ENCODE measurements at places on chromosomes 2 and 18. TPM values are rescaled to one million over a fixed set of nuclear protein-coding genes. Genes with fewer than 3 reads are reported as not detected.

- no peak overlapping the region for H3K4me3 ChIP-seq
- H3K27ac ChIP-seq = no peak overlapping the region
- H3K27me3 ChIP-seq = no peaks in the 10 kb centered on the region
- no peaks in the 10 kb centered on the region for H3K4me1 ChIP-seq
- no peaks in the 10 kb centered on the region for H3K36me3 ChIP-seq
Measured at GRCh38 chr2:133817680-133818566, 249.7 kb upstream of the NCKAP5 start.

- H3K4me1 ChIP-seq = no peaks in the 10 kb centered on the region
- no peak for DNase-seq
- no peaks in the 10 kb centered on the region for H3K27me3 ChIP-seq
- no peaks in the 10 kb centered on the region for H3K36me3 ChIP-seq
- H3K4me3 ChIP-seq = no peak overlapping the region
- H3K27ac ChIP-seq = no peak overlapping the region
Measured at GRCh38 chr2:174901075-174901474, 104.1 kb downstream of the CHN1 start.

- no peak for DNase-seq
- H3K36me3 ChIP-seq = no peaks in the 10 kb centered on the region
- H3K4me1 ChIP-seq = no peaks in the 10 kb centered on the region
Measured at GRCh38 chr2:50840341-50841124, 191.4 kb downstream of the NRXN1 start.

DNA sequence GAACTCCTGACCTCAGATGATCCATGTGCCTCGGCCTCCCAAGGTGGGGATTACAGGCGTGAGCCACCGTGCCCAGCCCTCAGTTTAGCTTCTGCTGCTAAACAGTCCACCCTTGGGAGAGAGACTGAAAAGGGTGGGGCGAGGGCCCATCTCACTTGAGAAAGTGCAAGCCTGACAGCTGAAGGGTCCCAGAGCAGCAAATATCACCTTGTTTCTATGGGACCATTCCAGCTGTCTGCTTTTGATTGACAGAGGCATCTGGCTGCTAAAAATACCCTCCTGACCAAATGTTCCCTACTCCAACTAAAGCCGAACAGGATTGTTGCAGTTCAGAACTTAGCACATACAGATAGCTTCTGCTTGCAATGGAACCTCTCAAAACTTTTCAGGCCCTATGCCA lies 436 bp upstream of the SMYD1 start:
- no peak overlapping the region for H3K27ac ChIP-seq
- H3K4me3 ChIP-seq = no peak overlapping the region
- DNase-seq = no peak
- H3K36me3 ChIP-seq = no peaks in the 10 kb centered on the region
- H3K4me1 ChIP-seq = no peaks in the 10 kb centered on the region
- no peaks in the 10 kb centered on the region for H3K27me3 ChIP-seq

DNA sequence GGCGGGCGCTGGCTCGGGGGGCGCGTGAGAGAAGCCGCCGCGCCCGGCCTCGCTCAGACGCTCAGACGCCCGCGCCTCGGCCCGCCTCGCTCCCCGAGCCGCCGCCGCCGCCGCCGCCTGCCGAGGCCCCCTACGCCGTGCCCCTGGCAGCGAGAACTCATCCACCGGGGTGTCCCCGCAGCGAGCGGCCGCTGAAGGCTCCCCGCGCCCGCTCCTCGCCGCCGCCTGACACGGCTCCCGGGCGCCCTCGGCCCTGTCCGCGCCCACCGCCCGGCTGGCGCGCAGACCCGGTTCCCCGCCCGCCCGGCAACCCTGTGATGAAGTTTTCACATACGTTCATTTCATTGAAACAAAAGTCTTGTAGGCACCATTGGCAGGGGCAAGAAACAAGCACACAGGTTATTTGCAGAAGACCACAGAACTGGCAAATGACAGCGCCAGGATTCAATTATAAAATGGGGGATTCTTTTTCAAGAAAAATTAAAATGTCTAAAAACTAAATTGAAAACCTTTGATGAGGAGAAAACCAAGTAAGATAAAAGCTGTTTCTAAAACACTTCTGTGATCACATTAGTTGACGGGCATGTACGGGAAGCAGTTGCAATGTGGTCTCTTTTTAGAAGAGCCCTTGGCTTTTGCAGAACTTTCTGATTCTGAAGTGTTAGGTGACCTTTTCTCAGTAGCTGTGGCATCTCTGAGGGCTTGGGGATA lies 50.5 kb upstream of the TUBA3D start:
- no peaks in the 10 kb centered on the region for H3K36me3 ChIP-seq
- no peak overlapping the region for H3K27ac ChIP-seq
- H3K27me3 ChIP-seq = no peaks in the 10 kb centered on the region
- H3K4me3 ChIP-seq = no peak overlapping the region
- H3K4me1 ChIP-seq = no peaks in the 10 kb centered on the region
- no peak for DNase-seq

- H3K27me3 ChIP-seq = no peaks in the 10 kb centered on the region
- DNase-seq = no peak
- no peak overlapping the region for H3K27ac ChIP-seq
- no peaks in the 10 kb centered on the region for H3K4me1 ChIP-seq
- no peaks in the 10 kb centered on the region for H3K36me3 ChIP-seq
Measured at GRCh38 chr2:3636586-3637310, 21.3 kb upstream of the ALLC start.

DNA sequence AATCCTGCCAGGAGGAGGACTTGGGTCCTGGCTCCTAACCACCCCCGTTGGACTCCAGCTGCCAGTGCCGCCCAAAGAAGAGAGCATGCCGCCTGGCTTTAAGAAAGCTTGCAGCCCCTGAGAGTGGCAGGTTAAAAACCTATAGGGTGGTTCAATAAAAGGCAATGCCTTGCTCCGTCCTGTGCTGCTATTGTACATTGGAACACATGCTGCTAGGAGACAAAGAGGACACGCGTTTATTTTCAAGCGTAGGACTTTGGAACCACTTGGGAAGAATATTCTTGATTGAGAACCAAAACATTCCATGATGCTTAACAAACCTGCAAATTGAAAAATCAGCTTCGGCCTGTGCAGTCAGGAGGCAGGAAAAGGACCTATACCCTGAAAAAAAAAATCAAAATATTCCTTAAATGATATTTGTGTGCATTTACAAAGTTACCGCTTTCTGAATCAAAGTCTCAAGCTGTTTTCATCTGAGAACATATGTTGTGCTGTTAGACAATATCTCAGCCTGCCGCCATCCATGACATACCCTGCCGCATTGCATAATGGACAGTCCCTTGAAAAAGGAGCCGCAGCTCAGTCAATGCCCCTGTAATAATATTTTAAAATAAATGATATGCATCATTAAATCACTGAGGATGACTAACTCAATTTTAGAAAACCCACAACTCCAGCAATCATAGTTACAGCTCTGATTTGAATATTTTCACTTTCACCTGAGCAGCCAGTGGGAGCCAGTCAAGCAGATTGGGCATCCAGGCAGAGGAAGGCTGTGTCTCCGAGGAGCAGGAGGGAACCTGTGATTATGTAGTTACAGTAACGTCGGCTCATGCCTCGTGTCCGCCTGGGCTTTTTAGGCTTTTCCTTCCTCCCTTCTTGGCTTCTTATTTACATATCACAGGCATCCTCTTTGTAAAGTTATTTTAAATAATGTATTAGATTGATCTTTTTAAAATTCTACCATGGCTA lies 805.6 kb upstream of the FANCL start:
- no peaks in the 10 kb centered on the region for H3K4me1 ChIP-seq
- H3K4me3 ChIP-seq = no peak overlapping the region
- no peak for DNase-seq
- H3K27me3 ChIP-seq = no peaks in the 10 kb centered on the region

- H3K4me3 ChIP-seq = no peak overlapping the region
- no peak overlapping the region for H3K27ac ChIP-seq
- peaks cover 3% of the 10 kb centered on the region for H3K27me3 ChIP-seq
- no peak for DNase-seq
- no peaks in the 10 kb centered on the region for H3K36me3 ChIP-seq
Measured at GRCh38 chr2:160479269-160479668, 14.3 kb downstream of the RBMS1 start.

- H3K4me3 ChIP-seq = no peak overlapping the region
- peaks cover 9% of the 10 kb centered on the region for H3K4me1 ChIP-seq
- H3K36me3 ChIP-seq = no peaks in the 10 kb centered on the region
- H3K27ac ChIP-seq = no peak overlapping the region
- peaks cover 45% of the 10 kb centered on the region for H3K27me3 ChIP-seq
- no peak for DNase-seq
Measured at GRCh38 chr2:95024960-95025405, 525 bp upstream of the MAL start.

DNA sequence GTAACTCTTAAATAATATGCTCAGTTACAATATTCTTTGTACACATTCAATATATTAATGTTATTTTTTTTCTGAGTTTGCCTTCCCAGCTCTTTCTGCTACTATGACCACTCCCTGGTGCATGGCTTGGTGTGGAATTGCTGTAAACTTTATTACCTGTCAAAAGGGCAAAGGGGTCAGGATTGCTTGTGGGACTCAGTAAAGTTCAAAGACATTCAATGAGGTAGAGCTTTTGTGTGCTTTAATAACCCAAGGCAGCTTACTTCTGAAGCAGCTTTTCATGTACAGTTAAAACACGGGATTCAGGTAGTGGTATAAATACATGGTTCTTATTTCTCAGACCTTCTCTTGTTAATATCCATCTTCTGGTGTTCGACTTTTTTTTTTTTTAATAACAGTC lies 132.8 kb downstream of the MEIS1 start:
- H3K27me3 ChIP-seq = no peaks in the 10 kb centered on the region
- H3K36me3 ChIP-seq = no peaks in the 10 kb centered on the region
- DNase-seq = no peak
- no peak overlapping the region for H3K4me3 ChIP-seq

Gene NPPC
- total RNA-seq = 0.70 TPM

Gene ARHGAP25
- 207 TPM for total RNA-seq

Gene C18orf63
- not detected for total RNA-seq

Gene ERICH2
- not detected for total RNA-seq

Gene AQP12A
- not detected for total RNA-seq
